ENCODE measurements at places on chromosomes 1 and 21. TPM values are rescaled to one million over a fixed set of nuclear protein-coding genes. Genes with fewer than 3 reads are reported as not detected.
A peak's percentile ranks its signal among the peaks of the same experiment; 100 is the strongest.

Gene C1orf146
- polyA plus RNA-seq = not detected

GRCh38 chr1:73998348-73998959, 199.5 kb downstream of the LRRIQ3 start:
- DNase-seq = peak; percentile 55

- DNase-seq = no peak
Measured at GRCh38 chr1:54906586-54906985, 19.6 kb upstream of the DHCR24 start.

Gene TMEM240
- polyA plus RNA-seq = 6.2 TPM

DNA sequence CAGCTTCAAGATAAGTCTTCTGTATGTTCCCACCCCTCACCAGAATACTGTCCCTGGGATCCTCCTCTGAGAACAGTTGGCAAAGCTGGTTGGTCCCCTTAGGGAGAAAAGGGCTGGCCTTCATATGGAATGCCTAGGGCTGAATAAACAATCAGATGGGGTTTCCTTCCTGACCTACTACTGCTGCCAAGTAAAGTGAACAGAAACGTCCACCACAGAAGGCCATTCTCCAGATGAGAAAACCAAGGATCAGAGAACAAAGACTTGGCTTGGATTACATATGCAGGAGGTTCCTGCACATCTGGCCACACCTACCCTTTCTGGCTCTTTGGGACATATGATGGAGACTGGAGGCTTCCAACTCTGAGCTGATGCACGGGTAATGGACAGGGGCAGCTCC, 194.5 kb downstream of the HIVEP3 start:
- DNase-seq = peak; percentile 35

- DNase-seq = no peak
Measured at GRCh38 chr1:178871551-178872320, 859 bp upstream of the ANGPTL1 start.

GRCh38 chr1:56916630-56917029, 49.2 kb downstream of the C8B start:
- DNase-seq = no peak

Gene MYOM3
- polyA plus RNA-seq = not detected

GRCh38 chr1:165508291-165508690, 35.5 kb upstream of the LRRC52 start:
- no peak for DNase-seq

DNA sequence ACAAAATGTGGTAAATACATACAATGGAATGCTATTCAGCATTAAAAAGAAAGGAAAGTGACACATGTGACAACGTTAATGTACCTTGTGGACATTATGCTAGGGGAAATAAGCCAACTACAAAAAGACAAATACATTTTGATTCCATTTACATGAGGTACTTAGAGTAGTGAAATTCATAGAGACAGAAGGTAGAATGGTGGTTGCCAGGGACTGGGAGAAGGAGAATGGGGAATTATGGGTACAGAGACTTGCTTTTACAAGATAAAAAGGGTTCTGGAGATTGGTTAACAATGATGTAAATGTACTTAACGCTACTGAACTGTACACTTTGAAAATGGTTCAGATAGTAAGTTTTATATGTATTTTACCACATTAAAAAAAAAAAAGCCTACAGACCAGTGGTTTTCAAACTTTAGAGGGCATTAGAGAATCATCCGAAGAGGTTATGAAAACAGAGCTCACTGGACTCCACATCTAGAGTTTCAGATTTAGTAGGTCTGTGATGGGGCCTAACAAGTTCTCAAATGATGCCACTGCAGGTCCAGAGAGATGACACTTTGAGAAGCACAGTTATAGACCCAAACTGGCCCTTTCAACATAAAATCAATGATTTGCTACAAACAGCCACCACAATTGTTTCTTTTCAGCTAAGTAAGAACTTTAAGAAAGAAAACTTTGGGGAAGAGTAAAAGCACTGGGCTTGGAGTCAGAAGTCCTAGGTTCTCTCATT, 9.6 kb upstream of the ADCY10 start:
- no peak for DNase-seq

GRCh38 chr21:46562472-46562871, 42.4 kb downstream of the S100B start:
- no peak for DNase-seq

Gene AADACL3
- not detected for polyA plus RNA-seq

DNA sequence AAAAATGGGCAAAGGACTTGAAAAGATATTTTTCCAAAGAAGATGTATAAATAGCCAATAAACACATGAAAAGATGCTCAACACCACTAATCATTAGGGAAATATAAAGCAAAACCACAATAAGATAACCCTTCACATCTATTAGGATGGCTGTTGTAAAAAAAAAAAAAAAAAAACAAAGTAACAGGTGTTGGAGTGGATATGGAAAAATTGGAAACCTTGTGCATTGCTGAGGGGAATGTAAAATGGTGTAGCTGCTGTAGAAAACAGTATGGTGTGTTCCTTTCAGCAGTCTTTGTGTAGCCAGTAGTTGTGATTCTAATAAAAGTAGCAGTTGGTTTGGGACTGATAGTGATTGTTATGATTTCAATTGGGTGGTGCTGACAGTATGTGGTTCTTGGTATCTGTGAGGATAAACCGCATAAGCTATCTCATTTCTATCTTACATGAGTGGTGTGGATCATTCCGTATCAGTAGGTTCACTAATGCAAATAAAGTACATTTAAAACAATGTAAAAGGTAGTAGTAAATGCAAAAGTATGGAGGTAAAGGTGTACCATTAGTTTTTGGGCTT, 19.9 kb downstream of the MAN1A2 start:
- DNase-seq = no peak

DNA sequence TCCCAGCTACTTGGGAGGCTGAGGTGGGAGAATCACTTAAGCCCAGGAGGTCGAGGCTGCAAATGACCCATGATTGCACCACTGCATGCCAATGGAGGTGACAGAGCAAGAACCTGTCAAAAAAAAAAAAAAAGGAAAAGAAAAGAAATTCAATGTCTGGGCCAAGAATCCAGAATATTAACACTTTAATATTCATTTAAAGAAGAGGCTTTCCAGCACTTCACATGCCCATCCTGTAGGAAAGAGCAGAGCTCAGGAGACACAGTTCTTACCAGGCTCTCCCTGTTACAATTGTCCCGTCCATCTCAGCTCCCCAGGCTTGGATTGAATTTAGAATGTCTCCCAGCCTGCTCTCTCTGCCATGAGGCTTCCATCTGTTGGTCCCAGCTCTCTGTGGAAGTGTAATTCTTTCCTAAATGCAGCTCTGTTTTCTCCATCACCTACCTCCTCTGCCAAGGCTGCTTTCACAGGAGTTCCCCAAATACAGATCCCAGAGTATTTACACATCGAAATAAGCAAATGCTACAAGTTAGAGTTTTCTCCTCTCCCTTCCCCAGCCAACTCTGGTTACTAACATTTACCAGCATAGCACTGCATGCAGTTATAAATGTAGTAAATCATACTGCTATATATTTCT, 116.6 kb upstream of the CDC42BPA start:
- DNase-seq = no peak

DNA sequence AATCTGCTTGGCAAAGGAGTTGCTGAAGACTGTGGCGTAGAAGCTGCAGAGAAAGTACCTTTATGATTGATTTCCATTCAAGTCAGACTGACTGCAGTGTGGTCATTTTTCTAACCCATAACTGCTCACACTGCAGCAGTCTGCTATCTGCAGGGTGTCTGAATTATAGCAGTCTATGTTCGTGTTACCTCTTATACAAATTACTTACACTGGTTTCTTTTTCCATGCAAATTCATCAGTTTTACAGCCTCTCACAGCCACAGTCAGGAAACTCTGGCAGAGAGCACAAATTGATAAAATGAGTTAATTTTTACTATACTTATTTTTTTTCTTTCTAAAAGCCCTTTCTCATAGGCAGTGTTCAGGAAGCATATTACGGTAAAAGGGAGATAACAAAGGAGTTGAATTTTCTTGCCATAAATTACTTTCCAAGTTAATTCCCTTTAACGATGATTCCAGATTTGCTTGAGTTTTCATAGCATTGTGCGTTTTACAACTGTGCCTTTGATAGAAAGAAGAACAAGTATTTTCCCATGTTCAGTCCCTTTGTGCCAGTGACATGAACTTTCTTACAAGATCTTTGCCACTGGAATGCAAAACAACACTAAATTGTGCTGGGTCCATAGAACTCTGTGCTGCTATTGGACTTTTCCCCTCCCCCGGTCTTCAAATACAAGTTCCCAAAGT, 261.5 kb downstream of the NFIA start:
- DNase-seq = no peak

GRCh38 chr1:21322681-21323016, 32.4 kb upstream of the ECE1 start:
- DNase-seq = no peak

DNA sequence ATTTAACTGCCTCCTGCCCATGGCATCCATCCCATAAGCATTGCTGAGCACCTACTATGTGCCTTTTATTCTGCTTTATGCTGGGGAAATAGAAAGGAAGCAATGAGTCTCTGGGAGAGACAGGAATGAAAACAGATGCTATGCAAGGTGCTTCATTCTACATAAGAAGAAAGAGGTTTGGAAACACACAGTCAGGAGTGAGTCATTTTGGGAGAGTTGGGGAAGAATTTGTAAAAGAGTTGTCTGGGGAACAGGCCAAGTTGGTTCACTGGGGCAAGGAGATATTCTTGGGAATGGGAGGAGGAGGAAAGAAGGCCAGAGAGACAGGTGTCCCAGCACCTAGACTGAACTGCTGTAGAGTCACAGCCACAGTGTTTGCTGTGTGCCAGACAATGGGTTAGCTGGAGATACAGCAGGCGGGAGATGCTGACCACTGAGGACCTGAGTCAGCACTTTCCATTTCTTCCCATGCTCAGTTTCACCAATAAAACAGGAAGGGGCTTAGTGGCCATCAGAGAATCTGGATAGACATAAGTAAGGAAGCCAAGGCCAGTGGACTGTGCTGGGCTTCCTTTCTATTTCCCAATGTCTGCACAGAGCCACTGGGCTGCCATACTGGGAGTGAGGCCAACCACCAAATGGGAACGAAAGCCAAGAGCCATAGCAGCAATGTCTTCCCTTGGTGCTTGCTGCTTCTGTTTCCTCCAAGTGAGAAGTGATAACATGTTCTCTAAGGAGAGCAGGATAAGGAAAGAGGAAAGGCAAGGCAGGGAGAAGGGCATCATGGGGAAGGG, 187.7 kb upstream of the USP24 start:
- DNase-seq = peak; percentile 38

Gene STUM
- polyA plus RNA-seq = 0.71 TPM

Gene RGS4
- polyA plus RNA-seq = 10.0 TPM

Gene PRPF38B
- 35.7 TPM for polyA plus RNA-seq

DNA sequence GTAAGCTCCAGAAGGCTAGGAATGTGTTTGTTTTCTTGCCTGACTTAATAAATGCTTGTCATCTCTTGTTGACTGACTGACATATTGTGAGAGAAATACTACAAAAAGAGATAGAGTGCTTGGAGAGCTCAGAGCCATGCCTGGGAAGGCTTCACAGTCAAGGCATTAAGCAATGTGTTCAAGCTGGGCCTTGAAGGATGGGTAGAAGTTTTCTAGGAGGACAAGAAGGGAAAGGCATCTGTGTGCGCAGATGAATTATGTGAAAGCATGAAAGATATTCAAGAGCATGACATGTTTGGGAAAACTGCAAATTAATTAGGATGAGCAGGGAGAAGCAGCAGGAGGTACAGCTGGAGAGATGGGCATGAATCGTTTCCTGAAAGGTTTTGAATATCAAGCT, 5.6 kb downstream of the SLAMF8 start:
- no peak for DNase-seq

DNA sequence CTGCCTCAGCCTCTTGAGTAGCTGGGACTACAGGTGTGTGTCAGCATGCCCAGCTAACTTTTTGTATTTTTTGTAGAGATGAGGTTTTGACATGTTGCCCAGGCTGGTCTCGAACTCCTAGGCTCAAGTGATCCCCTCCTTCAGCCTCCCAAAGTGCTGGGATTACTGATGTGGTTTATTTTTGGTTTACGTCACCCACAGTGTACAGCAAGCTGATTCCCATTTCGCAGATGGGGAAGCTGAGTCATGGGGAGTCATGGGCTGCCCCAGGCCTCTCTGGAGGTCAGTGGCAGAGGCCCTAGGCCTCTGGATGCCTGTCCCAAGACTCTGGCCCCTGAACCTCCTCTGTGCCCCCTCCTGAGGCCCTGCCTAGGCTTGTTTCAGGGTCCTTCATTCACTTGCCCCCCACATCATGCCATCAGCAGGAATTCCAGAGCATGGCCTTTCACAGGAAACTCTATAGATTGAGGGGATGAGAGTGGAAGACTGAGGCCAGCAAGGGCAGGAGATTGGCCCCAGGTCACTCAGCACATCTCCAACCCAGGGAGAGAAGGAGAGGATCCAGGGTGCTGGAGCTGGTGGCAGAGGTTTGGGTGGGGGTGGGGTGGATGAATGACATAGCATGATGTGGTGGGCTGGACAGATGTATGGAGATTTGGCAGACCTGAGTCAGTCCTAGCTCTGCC, 266.0 kb downstream of the PTPRU start:
- no peak for DNase-seq

GRCh38 chr1:48469616-48470480, 2.2 kb downstream of the SPATA6 start:
- peak; percentile 88 for DNase-seq

- no peak for DNase-seq
Measured at GRCh38 chr1:14674030-14674429, 75.5 kb downstream of the KAZN start.

- no peak for DNase-seq
Measured at GRCh38 chr21:33312121-33312520, 12.6 kb upstream of the IFNAR1 start.

Gene MTARC1
- polyA plus RNA-seq = 15.8 TPM

- DNase-seq = peak; percentile 20
Measured at GRCh38 chr1:14677292-14677971, 78.9 kb downstream of the KAZN start.

DNA sequence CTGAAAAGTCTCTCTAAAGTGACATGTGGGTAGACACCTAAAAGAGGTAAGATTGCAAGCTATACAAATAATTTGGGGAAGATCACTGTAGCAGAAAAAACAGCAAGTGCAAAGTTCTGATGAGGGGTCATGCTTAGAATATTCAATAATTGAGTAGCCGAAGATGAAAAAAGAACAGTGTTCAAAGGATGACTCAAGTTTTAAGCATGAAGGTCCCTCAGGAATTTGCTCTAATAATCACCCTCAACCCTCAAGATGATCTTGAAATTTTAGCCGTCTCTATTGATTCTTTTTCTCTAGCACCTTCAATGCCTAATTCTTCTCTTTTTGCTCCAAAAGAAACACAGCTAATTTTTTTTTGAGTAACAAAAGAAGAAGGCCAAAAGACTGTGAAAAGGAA, 190.6 kb upstream of the ZNHIT6 start:
- DNase-seq = no peak

DNA sequence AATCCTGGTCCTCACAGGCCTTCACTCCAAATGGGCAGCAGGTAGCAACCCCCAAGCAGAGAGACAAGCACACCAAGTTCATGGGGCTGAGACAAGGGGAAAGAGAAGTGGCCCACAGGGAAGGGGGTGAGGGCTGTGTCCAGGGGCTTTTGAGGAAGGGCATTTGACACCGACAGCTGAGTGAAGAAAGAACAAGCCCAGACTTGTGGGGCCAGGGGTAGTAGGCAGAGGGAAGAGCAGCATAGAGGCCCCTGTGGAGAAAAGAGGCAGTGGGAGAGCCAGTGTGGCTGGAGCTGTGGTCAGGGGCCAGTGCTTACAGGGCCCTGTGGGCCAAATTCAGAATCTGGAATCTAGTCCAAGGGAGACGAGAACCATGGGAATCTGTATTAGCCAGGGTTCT, 85.4 kb downstream of the IGSF21 start:
- DNase-seq = no peak

GRCh38 chr1:185869590-185869989, 135.4 kb downstream of the HMCN1 start:
- DNase-seq = no peak

All from cardiac muscle cell (in vitro differentiated cells and primary cell).